ENCODE measurements at places on chromosomes 2 and 18.
A peak's percentile ranks its signal among the peaks of the same experiment; 100 is the strongest.

GRCh38 chr2:209549589-209549988, 125.7 kb downstream of the MAP2 start:
- no peak for DNase-seq

DNA sequence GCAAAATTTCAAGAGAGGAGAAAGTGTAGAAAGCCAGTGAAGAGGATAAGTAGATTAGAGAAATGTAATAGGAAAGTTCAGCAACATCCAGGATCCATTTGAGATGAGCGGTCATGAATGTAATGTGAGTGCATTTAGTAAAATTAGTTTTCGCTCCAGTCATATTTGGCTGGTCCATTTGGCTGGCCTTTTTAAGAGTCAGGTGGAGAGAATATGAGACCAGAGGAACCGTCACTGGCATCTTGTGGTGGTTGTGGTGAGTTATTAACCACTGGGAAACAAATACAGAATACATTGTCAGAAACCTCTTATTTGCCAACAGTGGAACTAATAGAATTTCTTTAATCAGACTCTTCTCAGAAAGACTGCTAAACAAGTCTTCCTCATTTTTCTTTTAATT, 1064.3 kb upstream of the CDH2 start:
- no peak for DNase-seq

DNA sequence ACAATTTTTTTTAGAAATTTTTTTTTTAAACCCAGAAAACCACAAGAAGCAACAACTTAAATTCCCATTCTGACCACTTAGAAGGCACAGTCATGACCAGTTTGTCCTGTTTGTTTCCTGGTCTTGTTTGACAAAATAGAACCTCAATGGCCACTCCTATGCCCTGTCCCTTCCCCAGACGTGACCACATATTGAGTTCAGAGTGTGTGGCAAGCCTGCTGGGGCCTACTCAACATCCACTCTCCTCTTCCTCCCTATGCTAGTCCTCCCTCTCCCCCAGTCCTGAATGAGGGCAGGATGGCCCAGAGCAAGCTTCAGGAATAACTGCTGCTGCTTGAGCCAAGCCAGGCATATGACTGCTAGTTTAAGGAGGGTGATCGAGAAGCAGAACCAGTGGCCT, 89.6 kb downstream of the PRELID3A start:
- no peak for DNase-seq

DNA sequence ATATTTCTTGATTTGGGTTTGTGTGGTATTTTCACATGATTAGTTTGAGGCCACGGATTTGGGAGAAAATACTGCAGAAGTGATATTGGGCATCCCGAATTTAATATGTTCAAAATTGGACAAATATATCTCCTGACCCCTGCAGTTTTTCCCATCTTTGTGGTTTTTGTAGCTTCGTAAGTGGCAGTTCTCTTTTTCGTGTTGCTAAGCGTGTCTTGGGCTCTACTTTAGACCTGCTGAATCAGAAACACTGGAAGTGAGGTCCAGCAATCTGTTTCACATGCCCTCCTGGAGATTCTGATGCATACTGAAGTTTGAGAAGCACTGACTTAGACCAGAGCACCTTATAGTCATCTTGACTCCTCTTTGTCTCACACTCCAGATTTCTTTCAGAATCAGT, 98.3 kb downstream of the EPB41L5 start:
- no peak for DNase-seq

DNA sequence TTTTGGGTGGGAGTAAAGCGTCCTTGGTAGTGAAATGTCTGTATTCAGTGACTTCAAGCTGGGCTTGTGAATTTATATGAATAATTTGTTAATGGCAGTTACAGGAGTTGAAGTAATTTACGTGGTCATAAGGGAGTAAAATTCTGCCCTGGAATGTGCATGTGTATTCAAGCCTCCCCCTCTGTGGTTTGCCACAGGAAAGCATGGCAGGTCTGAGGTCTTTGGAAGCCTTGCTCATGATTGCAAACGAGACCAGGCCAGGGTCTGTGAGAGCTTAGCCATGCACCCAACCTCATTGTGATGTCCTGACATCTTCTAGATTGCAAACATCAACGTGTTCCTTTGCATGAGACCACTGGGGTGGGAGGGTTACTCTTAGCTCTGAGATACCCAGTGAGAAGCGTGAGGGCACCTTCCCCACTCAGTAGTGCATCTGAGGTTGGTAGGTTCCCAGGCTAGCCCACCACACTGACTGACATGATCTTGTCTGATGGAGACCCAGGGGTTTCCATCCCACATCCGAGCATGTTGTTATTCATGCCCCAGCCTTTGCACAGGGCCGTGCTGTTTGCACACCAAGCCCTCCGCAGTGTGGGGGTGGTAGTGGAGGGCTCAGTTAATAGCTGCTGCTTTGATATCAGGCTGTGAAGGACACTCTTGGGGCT, 216.5 kb downstream of the KLHL29 start:
- DNase-seq: no peak

- DNase-seq: no peak
These were observed 326.3 kb downstream of the CDH7 start for GRCh38 chr18:66077066-66077465.

DNA sequence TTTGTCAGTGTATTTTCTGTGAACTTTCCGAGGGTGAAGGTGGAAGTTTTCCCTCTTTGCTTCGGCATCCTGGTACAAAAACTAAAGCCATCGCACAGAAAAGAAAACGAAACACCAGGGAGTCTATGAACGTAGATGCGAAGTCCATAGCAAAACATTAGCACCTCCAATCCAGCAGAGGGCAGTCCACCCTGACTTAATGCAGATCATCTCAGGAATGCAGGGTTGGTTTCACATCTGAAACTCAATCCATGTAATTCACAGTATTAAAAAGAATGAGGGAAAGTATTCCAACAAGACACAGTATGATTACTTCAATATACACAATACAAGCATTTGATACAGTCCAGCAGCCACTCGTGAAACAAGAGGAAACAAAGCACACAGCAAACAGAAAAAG, 70.8 kb downstream of the RTP5 start:
- no peak for DNase-seq

DNA sequence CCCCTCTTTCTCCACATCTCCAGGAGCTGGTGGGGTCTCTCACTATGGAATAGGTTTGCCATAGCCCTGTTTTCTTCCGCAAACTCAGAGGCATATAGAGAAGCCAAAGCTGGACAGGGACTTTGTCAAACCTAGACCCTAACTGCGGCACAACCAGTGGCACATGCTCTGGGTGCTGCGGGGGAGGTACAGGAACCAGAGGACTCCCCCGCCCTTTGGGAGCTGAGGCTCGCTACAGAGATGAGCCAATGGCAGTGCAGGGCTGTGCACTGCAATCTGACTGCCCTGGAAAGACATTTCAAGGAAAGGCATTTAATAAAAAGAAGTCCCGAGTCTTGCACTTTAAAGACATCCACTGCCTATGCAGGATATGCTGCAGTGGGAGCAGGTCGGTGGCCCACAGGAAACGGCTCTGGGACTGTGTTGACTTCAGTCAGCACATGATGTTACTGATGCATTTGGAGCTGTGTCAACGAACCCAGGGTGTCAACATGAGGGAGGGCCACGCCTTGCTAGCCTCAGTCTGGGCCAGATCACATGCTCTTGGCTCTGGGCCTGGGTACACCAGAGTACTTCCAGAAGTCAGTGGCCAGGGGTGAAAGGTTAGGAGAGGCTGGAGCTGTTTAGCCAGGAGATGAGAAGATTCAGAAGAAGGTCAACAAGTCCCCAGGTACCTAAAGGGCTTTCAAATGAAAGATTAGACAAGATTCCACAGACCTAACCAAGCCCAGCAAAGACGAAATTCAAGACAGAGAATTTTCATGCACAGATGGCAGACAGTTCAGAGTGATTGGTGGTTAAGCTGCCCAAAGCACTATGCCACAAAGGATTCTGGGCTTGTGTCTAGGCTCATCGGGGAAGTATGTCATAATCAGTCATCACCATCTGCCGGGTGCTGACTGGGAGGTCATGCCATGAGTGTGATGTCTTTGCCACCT, 8.2 kb downstream of the SLC35F6 start:
- peak; percentile 89 for DNase-seq

- no peak for DNase-seq
These were observed 325.2 kb downstream of the CYP26B1 start for GRCh38 chr2:71822463-71822862.

DNA sequence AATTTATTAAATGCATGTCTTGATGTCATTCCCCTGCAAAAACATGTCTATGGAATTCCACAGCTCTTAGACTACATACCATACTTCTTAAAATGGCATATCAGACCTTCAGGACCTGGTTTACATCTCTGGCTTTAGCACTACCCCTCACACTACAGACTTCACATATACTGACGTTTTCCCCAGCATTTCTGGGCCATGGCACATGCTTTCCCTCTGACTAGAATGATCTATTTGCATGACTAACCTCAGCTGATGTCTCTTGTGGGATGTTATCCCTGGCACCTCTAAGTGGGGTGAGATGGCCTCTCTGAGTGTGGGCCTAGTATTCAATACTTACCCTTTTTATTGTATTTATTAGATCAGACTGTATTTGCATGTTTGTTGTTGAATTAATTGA, 381.6 kb downstream of the ERBB4 start:
- peak; percentile 45 for DNase-seq

GRCh38 chr2:207768866-207769596, 675 bp downstream of the FZD5 start:
- DNase-seq: peak; percentile 54

GRCh38 chr18:9094307-9095226, 7.9 kb upstream of the NDUFV2 start:
- DNase-seq: peak; percentile 76

- no peak for DNase-seq
These were observed 30.7 kb downstream of the BAZ2B start for GRCh38 chr2:159585622-159586021.

DNA sequence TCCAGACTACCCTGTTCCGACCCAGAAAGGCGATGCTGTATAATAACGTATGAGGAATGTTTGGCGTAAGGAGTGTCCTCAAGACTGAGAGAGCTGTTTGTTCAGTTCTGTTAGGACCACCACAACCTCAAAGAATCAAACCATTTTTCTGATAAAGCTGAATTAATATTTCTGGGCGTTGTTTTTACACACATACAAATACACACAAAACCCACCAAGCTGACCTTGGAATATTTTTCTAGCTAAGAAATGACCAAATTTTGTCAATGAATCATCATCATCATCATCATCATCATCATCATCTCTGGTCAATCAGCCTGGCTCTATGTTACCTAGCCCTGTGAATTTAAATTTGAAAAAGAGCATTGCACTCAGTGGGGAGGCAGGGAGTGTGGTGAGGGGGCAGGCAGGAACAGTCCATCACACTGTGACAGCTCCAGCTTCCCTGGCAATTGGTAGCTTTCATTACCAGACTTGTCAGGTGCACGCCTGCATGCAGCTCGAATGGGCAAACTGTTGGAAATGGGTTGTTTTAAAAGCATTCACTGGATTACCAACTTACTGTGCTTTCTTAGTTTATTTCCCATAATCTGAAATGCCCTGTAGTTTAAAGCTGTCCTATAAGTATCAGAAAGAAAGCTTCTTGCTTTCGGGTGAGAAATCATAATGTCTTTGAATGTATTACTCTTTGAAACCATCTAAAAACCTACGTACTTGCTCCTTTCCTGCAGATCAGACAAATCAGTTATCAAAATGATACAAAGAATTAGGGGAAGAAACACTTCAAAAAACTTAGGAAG, 6.9 kb upstream of the POU3F3 start:
- DNase-seq: no peak

DNA sequence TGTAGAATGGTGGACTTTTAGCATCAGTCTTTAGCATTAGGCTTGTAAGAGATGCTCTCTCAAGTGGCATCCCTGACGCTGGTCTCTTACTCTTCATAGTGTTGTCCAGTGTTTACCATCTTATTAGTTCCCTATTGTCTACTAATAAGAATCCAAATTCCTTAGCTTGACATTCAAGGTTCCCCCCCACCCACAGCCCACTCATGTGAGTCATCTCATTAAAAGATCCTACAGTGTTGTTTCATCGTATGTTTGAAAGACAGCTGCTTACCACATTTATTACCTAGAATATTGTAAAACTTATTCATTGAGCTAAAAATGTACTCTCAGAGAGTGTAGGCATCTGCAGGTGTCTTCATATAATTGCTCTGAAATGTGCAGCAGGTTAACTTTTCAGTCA, 28.5 kb downstream of the EIF5B start:
- no peak for DNase-seq

- DNase-seq: peak; percentile 98
These were observed 11.7 kb upstream of the FHL2 start for GRCh38 chr2:105410554-105410953.

DNA sequence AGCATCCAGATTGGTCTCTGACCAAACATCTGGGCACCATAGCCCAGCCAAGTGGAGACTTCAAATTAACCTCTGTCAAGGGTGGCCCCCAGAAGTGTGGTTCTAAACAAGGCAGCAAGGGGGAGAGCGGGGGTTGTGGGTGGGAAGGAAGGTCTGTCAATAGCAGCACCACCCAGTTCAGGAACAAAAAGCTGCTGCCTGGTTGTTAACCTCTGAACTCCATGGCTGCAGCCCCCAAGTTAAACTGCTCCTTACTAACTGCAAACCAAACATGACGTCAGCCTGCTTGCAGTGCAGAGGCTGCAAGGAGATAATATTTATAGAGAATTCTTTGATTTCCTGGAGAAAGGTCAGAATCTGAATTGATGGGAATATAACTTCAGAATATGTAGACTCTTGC, 76.5 kb downstream of the ARL4C start:
- DNase-seq: no peak

GRCh38 chr2:98729652-98730051, 1.3 kb downstream of the MGAT4A start:
- DNase-seq: no peak

DNA sequence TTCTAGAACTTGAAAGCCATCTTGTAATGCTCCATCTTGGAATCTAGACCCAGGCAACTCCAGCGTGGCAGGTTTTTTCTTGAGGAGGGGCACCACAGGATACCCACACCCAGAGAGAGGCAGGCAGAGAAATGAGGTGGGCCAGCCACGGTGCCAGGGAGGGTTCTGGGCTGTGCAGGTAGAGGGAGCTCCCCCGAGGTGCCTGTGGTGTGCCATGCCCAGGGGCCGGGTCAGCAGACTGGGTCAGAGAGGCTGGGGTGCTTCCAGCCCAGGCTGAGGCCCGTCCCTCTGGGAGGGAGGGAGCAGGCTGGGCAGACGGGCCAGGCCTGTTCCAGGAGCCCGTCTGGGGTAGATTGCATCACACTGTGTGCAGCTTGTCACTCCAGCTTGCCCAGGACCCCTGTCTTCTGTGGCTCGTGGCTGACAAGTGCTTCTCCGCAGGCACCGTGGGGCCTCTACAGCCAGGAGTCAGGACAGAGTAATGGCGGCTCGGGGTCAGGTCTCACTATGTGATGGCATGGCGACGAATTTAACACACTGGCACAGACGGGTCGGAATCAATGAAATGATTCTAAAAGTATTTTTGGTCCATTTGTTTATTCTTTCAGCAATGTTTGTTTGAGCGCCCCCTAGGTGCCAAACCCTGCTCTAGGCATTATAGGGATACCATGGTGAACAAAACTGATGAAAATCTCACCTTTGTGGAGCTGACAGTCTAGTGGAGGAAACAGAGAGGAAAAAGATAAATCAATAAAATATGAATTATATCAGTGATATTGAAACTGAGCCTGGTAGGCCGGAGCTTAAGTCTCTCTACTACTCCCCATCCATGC, 144.0 kb downstream of the ACOXL start:
- DNase-seq: no peak

Measured in fibroblast of the aortic adventitia (primary cell).